Globus pallidus (tissue), 1 donor: ENCODE measurements at places on chromosomes 1 and 21.

- DNase-seq, result no peak
These were observed 159.8 kb downstream of the PEX14 start for GRCh38 chr1:10634428-10635084.

DNA sequence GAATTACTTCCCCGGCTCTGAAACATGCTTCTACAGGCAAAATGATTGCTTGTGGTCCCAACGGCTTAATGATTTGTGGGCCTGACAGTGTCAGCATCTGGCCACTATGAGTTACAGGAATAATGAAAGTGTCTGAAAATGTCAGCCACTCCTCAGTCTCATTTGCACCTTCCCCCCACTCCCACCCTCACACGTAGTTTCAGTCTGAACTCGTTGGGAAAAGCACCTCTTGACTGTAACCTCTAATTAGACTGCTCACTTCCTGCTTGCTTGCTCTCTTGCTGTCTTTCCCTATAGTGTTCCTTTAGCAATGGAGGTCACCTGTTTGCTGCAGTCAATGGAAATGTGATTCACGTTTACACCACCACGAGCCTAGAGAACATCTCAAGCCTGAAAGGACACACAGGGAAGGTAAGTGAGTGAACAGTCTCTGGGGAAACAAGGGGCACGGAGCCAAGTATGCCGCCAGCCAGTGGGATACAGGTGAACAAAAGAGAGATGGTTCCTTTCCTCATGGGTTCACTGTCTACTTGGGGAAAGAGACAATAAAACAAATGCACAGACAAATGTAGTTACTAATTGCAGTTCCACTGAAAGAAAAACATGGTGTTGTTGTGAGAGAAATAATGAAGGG is 27.1 kb downstream of the CFAP57 start:
- DNase-seq, result no peak

- DNase-seq, result no peak
These were observed 283.4 kb upstream of the ZRANB2 start for GRCh38 chr1:71364236-71364635.

DNA sequence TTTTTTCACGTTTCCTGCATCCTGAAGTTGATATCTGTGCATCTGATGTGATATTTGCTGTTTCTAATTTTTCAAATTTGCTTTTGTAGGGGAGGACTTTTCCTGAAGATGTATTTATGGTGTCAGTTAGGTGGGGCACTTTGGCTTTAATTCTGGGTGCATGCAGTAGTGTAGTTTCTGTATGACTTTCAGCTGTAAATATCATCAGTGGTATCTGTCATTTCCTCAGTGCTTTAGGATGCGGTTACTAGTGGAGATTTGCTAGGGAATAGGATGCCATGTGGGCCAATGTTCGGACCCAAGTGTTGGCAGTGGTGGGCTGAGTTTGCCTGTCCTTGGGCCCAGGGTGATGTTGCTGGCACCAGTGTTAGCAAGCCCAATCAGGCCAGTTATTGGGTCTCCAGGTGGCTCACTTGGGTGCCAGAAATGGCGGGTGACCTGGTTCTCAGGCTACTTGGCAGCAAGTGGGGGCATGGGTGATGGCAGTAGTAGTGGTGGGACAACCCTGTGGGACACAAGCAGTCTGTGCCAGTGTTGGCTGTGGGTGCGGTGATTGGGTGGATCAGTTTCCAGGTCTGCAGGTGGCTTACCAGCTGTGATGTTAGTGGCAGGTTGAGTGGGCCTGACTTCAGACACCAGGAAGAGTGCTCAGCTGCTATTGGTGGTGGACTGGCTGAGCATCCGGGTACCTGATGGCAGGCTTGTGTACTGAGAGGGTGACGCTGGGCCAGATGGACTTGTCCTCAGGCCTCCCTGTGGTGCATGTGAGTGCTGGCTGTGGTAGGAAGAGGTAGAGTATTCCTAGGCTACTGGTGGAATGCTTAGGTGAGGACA is 24.4 kb downstream of the CD55 start:
- no peak for DNase-seq

DNA sequence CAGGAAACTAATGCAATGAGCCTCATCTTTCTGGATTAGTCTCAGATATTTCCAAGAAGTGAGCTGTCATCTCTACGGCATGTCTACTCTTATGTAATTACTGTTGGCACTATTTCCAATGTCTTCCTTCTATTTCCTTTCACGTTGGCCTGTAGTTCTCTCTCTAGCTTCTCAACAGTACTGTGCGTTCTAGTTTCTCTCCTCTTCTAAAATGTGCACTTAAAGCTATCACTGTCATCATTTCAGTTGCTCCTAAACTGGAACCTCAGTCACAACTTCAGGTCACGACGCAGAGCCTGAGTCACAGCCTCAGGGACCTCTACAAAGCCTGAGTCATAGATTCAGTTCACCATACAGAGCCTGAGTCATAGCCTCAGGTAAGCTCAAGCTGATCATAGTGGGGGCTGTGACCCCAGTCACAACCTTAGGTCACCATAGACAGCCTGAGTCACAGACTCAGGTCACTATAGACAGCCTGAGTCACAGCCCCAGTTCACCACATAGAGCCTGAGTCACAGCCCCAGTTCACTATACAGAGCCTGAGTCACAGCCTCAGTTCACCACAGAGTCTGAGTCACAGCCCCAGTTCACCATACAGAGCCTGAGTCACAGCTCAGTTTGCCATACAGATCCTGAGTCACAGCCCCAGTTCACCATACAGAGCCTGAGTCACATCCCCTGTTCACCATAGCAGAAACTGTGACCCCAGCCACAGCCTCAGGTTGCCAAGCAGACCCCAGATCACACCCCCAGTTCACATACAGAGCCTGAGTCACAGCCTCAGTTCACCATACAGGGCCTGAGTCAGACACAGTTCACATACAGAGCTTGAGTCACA is 13.0 kb downstream of the WNT9A start:
- DNase-seq, result no peak

DNA sequence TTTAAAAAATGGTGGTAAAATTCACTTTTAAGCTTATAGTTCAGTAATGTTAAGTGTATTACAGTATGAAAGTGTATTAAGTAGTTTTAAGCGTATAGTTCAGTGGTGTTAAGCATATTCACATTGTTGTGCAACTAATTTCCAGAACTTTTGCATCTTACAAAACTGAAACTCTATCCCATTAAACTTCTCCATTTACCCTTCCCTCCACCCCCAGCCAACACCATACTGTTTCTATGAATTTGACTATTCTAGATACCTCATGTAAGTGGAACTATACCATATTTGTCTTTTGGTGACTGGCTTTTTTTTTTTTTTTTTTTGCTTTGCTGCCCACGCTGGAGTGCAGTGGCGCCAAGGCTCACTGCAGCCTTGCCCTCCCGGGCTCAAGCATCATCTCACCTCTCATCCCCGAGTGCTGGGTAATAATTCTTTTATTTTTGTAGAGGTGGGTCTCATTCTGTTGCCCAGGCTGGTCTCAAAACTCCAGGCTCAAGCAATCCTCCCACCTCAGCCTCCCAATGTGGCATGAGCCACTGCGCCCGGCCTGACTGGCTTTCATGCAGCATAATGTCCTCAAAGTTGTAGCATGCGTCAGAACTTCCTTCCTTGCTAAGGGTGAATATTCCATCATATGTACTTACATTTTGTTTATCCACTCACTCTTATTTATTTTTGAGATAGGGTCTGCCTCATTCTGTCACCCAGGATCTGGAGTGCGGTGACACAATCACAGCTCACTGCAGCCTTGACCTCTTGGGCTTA is 45.1 kb upstream of the BMP8B start:
- no peak for DNase-seq

GRCh38 chr1:163896001-163896400 is 574.2 kb downstream of the NUF2 start:
- no peak for DNase-seq

- no peak for DNase-seq
These were observed 67.9 kb upstream of the PUM1 start for GRCh38 chr1:31133368-31133767.

DNA sequence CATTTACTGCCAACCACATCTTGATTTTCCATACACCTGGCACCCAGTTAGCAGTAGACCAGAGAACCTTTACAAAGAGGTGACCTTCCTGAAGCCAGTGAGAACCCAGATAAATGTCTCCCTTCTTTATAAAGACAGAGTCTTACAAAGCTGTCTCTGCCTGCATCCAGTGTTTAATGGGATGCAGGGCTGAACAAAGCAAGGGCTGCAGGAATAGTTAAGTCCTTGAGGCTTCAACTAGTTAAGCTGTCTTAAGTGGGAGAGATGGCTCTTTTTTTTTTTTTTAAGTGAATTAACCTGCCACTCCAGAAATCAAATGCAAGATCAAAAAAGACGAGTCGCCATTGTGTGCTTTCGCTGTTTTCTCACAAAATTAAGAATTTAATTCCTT is 1.5 kb downstream of the AHCYL1 start:
- no peak for DNase-seq

DNA sequence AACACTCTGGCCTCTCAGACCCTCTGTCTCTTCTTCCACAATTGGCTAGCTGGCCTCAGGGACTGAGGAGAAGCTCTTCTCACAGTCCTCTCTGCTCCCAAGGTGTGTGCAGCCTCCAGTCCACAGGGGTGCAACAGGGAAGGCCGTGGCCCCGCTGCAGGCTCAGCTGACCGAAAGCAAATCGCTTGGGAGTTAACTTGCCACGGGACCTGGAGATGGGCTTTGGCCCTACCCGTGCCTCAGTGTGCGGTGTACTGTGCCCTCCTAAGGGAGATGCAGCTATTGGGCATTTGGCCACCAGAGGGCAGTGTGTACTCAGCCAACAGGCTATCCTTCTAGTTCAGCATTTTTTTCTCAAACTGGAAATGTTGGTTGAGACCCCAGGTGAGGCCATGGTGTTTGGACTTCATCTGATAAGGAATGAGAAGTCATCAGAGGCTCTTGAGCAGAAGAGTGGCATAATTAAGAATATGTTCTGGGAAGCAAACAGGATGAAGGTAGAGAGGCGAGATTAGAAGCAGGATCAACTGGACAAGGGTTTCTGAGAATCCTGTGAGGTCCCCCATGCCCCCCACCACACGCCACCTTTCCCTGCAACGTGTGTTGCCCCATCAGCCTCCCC is 42.5 kb upstream of the TMEM125 start:
- DNase-seq, result peak; percentile 79

DNA sequence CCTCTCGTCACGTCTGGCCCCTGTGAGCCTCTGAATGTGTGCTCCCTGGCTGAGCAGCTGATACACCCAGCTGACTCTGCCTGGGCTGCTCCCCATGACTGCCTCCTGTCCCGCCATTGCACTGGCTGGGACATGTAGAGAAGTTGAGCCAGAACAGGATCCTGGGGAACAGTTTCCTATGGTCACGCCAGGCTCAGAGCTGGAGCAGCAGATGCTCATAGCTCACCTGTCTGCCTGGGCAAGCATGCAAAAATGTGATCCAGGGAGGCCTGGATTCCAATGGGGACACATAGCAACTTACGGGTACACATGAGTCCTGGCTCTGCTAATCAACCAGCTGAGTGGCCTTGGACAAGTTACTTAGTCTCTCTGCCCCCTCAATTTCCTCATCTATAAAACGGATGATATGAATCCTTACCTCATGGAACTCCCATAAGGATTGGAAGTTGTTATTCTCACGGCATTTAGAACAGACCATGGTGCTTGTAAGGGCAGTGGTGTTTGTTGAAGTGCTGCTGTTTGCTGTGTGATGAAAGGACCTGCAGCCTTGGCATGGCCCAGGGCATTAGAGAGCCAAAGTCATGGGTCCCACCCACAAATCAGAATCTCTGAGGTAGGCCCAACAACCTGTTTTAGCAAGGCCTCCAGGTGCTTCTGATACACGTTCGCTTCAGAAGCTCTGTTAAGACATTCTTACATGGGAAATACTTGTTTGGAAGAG is 150.3 kb upstream of the VANGL1 start:
- no peak for DNase-seq

GRCh38 chr1:67741121-67741520 is 56.1 kb downstream of the GADD45A start:
- no peak for DNase-seq

DNA sequence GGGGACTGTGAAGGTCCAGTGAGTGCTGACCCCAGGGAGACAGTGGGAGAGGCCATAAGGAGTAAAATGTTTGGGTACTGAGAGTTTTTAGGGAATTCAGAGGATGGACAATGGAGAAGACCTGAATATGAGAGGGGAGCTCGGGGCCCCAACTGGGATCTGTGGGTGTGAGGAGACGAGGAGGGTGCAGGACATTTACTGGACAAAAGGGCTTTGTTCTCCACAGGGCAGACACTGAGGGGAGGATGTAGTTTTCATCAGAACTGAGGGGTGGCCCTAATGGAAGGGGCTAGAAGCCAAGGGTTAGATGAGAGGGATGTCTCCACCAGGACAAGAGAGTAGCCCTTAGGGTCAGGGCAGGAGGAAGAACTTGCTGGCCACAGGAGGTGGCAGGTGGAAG is 30.0 kb downstream of the TMCC2 start:
- peak; percentile 85 for DNase-seq

- no peak for DNase-seq
These were observed 89.0 kb upstream of the MACF1 start for GRCh38 chr1:39115271-39116110.

DNA sequence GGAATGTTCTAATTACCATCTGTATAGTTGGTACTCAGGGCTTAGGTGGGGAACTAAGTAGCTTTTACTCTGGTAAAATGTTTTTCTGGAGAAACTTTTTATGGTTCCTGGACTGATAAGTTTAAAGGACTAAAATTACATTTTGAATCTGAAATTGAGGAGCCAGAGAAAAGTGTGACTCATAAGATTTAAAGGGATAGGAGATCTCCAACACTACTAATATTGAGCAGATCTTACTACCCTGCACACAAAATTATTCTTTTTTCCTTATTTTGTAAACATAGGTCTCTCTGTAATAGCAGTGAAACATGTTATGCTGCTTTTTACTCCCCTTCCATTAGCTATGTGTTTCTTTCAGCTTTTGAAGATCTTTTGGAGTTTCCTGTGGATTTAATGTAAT is 32.5 kb downstream of the MTF2 start:
- DNase-seq, result no peak

GRCh38 chr1:156499842-156500542 is 583 bp downstream of the MEF2D start:
- DNase-seq, result peak; percentile 78

- DNase-seq, result no peak
These were observed 3.7 kb downstream of the SLC45A1 start for GRCh38 chr1:8321612-8322011.

- DNase-seq, result no peak
These were observed 18.5 kb downstream of the KCNN3 start for GRCh38 chr1:154851392-154852177.

- DNase-seq, result no peak
These were observed 34.2 kb downstream of the SLC19A1 start for GRCh38 chr21:45507888-45508508.

GRCh38 chr1:167289966-167290365 is 69.3 kb downstream of the POU2F1 start:
- DNase-seq, result no peak

DNA sequence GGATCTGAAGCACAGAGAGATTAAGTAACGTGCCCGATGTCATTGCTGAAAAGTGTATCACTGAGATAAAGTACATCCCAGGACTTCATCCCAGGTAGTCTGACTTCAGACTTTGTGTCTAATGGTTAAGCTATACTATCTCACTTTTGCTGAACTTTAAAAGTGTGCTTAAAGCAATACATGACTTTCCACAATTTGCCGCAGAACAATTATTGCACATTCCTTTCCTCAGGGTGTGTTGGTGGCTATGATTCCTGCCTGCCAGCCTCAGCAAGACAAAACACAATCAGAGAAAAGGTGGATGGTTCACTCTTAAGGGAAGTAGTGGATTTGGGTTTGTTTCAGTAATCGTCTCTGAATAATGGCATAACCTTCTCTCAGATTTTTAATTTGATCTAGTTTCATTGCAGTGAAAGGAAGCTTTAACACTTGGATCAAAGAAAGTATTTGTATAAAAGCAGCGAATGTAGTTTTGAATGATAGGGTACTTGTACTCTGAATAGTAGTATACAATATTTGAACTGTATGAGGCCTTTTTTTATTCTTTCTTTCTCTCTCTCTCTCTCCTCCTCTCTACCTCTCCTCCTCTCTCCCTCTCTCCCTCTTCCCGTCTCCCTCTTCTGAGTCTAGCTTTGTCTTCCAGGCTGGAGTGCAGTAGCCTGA is 47.0 kb downstream of the CNST start:
- no peak for DNase-seq
